Left cardiac atrium (tissue), 4 donors: ENCODE measurements at places on chromosomes 1 and 21. TPM values are rescaled to one million over a fixed set of nuclear protein-coding genes. Genes with fewer than 3 reads are reported as not detected.
A peak's percentile ranks its signal among the peaks of the same experiment; 100 is the strongest.

DNA sequence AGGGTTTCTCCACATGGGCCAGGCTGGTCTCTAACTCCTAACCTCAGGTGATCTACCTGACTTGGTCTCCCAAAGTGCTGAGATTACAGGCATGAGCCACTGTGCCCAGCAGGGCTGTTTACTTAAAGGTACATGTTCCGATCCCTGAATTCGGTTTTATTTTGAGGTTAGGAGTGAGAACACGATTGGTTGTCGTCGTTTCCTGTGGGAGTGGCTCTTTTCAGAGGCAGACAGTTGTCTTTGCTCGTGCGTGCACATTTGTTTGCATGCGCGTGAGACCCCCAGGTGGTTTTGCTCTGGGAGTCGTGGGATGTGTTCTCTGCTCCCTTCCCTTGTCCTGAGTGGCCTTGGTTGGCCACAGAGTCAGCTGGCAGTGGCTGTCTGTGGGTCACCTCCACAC is 60.2 kb downstream of the SKI start:
- DNase-seq: no peak

- peak; percentile 66 for DNase-seq
These were observed 14.6 kb downstream of the NFASC start for GRCh38 chr1:204885288-204885711.

GRCh38 chr21:14900058-14900457 is 164.7 kb downstream of the NRIP1 start:
- DNase-seq: no peak

- no peak for DNase-seq
These were observed 33.6 kb downstream of the LRRN2 start for GRCh38 chr1:204651843-204652421.

- no peak for DNase-seq
These were observed 1213.7 kb downstream of the NCAM2 start for GRCh38 chr21:22211943-22212342.

GRCh38 chr1:47637111-47637685 is 199.4 kb downstream of the FOXD2 start:
- DNase-seq: no peak

GRCh38 chr1:240467895-240468294 is 144.1 kb downstream of the GREM2 start:
- no peak for DNase-seq

Gene HPCAL4
- total RNA-seq: 2.6 TPM

Gene PRAMEF14
- not detected for total RNA-seq

Gene CHRNB2
- 0.05 TPM for total RNA-seq

Gene RGSL1
- not detected for total RNA-seq

Gene PAFAH2
- total RNA-seq: 6.8 TPM

Gene HCRTR1
- 0.44 TPM for total RNA-seq

Gene ANKRD35
- 2.0 TPM for total RNA-seq

Gene SMPDL3B
- 0.73 TPM for total RNA-seq

Gene NMNAT1
- 14.9 TPM for total RNA-seq
